ENCODE measurements at places on chromosomes 2 and 18.

GRCh38 chr18:13982126-13982525, 66.8 kb upstream of the MC2R start:
- no peak for DNase-seq

GRCh38 chr2:176479961-176480360, 210.7 kb downstream of the MTX2 start:
- no peak for DNase-seq

DNA sequence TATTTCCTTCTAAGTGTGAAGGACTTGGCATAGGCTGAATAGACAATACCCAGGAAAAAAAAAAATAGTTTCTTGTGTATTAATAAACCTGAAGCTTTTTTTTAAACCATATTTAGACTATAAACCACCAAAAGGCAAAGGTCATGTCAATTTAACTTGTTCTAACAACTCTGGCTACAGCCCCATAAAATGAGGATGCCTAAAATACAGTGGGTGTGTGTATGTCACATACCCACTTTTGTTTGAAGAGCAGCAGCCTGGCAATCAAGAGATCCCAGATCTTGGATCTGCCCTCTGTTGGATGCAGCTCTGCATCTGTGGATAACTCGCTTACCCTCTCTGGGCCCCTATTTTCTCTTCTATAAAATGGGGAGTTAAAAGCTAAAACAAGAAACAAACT, 65.4 kb downstream of the SATB2 start:
- peak; percentile 54 for DNase-seq

GRCh38 chr18:68429841-68430240, 285.1 kb downstream of the TMX3 start:
- no peak for DNase-seq

DNA sequence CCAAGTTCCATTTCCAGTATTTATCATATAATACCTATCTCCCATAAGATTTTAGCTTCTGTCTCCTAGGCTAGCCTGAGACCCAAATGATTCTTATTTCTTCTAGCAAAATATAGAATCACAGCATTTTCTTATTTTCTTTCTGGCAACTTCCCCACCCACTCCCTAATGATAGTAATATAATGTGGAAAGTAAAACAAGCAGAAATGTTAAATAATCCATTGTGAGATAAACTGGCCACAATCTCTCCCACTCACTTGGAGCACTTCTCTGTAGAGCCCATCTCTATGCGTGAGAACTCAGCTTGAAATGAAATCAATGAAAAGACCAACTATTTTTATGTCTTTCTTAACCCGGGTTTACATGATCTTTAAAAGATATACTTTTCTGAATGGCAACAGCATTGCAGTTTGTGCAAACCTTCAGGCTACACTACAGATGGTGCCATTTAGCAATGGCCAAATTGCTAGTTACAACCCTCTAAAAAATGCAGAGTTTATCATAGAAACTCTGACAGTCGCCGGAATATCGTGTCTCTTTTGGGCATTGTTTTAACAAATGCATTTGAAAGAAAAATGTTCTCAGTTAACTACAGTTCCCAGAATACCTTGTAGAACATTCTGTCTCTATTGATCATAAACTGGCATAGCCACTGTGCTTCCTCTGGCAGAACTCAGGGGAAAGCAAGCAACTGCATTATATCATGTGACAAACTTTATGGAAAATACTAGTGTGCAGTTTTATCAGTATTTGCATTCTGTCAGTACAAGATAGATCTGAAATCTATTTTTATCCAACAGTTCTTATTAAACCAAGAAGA, 1407.4 kb upstream of the ZEB2 start:
- no peak for DNase-seq

- no peak for DNase-seq
Observed at GRCh38 chr2:184481865-184482264, 116.5 kb upstream of the ZNF804A start.

GRCh38 chr2:132797556-132797955, 127.6 kb upstream of the LYPD1 start:
- DNase-seq = no peak

- DNase-seq = peak; percentile 57
Observed at GRCh38 chr2:173037245-173038120, 38.2 kb upstream of the MAP3K20 start.

DNA sequence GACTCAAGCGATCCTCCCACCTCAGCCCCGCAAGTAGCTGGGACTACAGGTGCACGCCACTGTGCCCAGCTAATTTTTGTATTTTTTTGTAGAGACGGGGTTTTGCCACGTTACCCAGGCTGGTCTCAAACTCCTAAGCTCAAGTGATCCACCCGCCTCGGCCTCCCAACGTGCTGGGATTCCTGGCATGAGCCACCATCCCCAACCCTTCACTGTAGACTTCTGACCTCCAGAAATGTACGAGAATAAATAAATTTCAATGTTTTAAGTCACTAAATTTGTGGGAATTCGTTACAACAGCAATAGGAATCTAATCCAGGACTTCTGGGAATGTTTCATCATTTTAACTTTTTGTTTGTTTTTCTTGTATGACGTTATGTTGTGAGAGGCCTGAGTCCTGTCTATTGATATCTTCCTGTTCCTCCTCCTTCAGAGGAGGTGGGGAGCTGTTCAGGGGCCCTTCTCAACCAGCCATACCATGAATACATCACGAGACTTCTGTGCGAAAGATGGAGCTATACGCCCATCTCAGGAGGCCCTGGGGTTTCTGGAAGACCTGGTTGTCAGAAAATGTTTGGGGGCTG, 40.0 kb downstream of the TEX44 start:
- no peak for DNase-seq

DNA sequence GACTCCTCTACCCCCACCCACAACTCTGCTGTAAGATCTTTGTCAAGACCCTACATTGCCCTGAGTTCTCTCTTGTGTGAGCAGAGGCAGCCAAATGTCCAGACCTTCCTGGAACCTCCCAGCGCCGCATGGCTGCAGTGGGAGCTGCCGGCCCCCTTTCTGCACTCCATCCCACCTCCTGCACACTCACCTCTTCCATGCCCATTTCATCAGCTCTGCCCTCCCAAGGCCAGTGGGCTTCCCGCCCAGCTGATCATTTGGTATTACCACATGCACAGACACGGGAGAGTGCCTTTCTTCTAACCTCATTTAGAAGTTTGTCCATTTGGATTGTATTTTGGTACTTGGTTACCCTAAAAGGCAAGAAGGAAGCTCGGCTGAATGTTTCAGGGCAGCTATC, 2.0 kb downstream of the IL1R2 start:
- no peak for DNase-seq

- DNase-seq = peak; percentile 29
Observed at GRCh38 chr18:37403100-37403781, 162.4 kb downstream of the CELF4 start.

DNA sequence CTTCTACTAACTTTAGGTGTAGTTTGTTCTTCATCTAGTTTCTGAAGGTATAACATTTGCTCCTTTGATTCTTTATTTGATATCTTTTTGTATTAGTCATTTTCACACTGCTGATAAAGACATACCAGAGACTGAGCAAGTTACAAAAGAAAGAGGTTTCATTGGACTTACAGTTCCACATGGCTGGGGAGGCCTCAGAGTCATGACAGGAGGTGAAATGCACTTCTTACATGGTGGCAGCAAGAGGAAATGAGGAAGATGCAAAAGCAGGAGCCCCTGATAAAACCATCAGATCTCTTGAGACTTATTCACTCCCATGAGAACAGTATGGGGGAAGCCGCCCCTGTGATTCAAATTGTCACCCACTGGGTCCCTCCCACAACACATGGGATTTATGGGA, 544.4 kb upstream of the DSEL start:
- DNase-seq = no peak

DNA sequence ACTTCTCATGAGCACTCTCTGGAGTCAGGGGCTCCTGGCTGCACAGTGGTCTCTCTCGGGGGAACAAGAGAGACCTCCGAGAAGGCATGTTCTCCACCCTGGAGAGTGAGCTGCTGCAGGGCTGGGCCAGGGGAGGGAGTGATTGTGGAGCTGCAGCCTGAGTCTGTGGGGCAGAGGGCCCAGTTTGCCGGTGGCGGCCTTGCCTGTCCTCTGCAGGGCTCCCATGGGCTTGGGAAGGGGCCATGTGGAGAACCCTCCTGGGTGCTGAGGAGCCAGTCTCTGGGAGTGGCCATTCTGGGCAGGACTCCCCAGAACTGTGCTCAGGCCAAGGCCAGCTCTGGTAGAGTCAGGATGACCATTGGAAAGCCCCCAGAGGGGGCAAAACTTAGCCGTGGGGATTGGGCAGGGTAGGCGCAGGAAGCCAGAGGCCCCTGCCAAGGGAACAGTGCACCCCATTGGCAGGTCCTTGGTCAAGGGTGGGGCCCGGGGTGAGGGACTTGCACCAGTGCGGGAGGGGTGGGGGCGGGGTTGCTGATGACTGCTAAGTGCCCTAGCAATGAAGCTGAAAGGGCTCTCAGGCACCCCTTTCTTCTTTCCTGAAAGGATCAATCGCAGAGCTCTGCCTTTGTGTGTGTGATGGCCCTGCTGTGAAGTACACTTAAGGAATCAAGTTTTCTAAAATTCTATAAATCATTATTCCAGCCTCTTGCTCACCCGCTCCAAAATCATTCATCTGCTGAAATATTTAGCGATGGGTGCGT, 69.7 kb upstream of the BOD1L2 start:
- DNase-seq = no peak

DNA sequence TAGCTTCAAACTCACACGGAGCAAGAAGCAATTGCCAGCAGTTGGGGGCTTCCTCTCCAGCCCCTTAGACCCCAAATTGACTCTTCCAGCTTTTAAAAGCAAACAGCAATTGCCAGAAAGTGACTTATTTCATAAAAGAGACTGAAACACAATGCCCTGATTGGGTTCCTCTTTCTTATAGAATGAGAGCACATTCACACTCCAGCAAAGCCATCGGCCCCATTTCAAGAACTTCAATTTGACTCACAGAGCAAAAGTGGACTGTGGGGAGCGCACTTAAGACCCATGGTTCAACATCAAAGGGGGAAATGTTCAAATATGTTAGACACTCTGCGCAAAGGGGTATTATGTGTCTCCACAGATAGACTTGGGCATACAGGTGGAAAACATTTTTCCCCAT, 484.7 kb downstream of the BCL11A start:
- no peak for DNase-seq

- DNase-seq = no peak
Observed at GRCh38 chr2:205169012-205169411, 513.3 kb upstream of the NRP2 start.

- DNase-seq = no peak
Observed at GRCh38 chr2:211302676-211303075, 746.3 kb downstream of the CPS1 start.

GRCh38 chr18:21053127-21053526, 58.5 kb downstream of the ROCK1 start:
- no peak for DNase-seq

GRCh38 chr2:188042412-188042811, 249.3 kb upstream of the GULP1 start:
- DNase-seq = no peak

GRCh38 chr2:163794635-163795034, 58.8 kb upstream of the FIGN start:
- DNase-seq = no peak

- DNase-seq = no peak
Observed at GRCh38 chr2:81077396-81077795, 772.8 kb upstream of the LRRTM1 start.

DNA sequence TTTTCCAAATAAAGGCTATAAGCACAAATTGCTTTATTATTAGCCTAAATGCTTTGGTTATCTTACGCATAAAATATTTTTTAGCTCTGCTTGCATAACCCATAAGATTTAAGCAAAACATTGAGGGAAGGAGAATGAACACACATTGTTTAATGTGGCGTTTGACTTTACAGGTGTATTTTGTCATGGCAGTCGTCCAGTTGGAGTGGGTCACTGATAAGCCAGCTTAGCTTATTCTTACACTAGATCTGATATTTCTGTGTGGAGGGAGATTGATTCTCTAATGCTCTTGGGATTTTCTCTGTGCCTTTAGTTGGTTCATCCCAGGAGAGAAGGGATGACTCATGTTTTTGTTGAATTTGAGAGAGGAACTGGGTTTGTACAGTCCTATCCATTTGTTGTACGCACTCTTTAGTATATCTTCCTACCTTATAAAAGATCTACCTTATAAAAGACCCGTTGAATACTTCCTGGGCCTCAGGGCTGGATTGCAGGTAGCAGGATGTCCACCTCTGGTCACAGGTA, 47.5 kb upstream of the ACYP2 start:
- DNase-seq = no peak

GRCh38 chr18:34802959-34803358, 92.9 kb downstream of the DTNA start:
- no peak for DNase-seq

DNA sequence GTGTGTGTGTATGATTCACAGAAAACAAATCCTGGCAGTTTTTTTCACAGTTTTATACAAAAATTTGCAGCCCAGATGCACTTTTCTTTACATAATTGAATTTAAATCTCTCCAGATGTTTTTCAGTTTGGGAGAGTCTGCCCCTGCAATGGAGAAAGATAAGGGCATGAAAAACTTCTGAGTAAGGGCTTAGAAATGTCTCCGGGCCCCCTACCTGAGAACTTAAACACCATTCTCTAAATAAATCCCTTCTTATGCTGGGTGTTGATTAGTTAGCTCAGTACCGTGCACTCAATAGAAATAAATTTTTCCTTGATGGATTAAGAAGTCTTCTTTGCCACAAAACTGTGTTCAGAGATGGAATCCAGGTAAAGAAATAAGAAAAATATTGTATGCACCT, 64.5 kb downstream of the DPP4 start:
- DNase-seq = no peak

DNA sequence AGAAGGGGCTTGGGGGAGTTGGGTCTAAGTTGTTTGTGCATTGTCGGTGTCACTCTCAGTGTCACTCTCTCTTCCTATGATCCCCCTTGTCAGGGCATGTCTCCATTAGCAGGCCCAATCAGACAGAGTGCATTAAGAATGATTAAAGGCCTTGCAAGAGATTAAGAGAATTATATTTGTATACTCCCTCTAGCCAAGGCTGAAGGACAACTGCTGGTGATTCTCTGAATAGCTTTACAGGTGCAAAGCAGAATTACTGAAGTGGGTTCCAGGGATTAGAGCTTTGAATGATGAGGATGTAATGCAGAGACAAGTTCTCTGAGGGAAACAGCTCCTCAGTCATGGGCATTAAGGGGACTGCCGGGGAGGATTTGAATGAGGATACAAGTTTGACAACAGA, 104.8 kb upstream of the LGALSL start:
- DNase-seq = no peak

GRCh38 chr2:10400568-10400977, 47.6 kb downstream of the ODC1 start:
- DNase-seq = peak; percentile 38
